Activated CD8-positive, alpha-beta T cell treated with anti-CD3 and anti-CD28 coated beads, Interleukin-2, amount 10 ng/mL, durations not matched to agents 7 days and 5 days (primary cell): ENCODE measurements at places on chromosomes 16 and 17. TPM values are rescaled to one million over a fixed set of nuclear protein-coding genes. Genes with fewer than 3 reads are reported as not detected.
A peak's percentile ranks its signal among the peaks of the same experiment; 100 is the strongest.

GRCh38 chr16:83956336-83957289 lies 3.6 kb downstream of the OSGIN1 start:
- DNase-seq: peak; percentile 82

DNA sequence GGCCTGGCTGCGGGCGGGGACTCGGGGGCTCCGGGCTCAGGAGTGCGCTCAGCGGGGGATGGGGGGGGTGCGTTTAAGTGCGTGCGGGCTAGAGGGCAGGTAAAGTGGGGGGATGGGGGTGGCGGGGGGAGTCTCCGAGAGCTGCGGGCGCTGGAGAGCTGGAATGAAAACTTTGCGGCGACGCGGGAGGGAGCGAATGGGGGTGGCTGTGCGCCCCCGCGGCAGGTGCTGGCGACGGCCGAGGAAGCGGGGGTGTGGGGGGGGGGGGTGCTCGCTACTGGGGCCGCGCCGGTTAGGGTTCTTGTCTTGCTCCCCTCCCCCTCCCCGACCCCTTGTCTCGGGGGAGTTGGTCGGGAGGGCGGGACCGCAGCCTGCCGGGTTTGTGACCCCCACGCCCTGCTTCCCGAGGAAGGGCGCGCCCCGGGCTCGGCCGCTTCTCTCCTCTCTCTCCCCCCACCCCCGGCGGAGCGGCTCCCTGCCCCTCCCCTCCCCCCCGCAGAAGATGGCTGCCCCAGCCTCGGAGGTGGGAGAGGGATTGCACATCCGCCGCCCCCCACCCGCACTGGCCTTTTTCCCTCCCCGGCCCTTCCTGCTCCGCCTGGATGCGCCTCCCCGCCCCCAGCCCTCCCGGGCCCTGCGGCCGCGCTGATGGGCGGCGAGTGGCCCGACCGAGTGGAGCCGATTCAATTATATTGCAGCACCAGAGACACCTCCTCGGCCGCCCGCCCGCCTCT lies 649 bp downstream of the GSE1 start:
- DNase-seq: peak; percentile 54

DNA sequence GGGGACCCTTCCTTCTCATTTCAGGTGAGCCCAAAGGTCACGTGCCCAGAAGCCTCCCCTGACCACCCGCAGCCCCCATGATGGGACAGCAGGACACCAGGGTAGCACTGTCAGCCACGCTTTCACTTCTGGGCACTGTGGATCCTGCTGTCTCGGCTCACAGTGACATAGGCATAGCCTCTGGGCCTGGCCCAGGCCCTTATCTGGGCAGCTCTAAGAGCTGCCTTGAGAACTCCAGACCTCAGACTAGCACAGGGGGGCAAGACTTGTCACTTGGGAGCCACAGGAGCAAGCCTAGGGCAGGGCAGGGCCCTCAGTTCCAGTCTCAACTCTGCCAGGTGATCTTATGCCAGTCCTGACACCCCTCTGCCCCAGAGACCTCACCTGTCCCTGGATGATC lies 4.7 kb downstream of the NATD1 start:
- DNase-seq: no peak

DNA sequence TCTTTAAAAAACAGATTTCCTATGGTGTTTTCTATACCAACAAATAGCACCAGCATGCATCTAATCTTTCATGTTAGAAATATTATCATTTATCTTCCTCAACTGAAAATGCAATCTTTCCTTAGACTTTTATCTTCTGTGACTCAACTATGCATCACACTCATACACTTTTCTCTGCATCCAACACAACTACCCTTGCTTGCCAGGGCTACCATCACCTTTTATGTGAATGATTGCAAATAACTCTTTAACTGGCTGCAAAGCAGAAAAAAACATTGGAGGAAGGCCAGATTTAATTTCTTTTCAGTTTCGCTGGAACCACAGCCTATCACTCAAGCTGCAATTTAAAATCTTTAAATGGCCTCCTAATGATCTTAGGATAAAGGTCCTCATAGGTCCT lies 212.9 kb downstream of the CDH8 start:
- no peak for DNase-seq

CBX4 gene
- total RNA-seq: 57.2 TPM

- DNase-seq: no peak
These were observed 41.0 kb downstream of the USP22 start for GRCh38 chr17:21001813-21002221.

CIBAR2 gene
- total RNA-seq: not detected

GLTPD2 gene
- total RNA-seq: not detected

ELP5 gene
- total RNA-seq: 66.1 TPM

- DNase-seq: no peak
These were observed 61.1 kb downstream of the SLFN11 start for GRCh38 chr17:35312346-35312745.

DNA sequence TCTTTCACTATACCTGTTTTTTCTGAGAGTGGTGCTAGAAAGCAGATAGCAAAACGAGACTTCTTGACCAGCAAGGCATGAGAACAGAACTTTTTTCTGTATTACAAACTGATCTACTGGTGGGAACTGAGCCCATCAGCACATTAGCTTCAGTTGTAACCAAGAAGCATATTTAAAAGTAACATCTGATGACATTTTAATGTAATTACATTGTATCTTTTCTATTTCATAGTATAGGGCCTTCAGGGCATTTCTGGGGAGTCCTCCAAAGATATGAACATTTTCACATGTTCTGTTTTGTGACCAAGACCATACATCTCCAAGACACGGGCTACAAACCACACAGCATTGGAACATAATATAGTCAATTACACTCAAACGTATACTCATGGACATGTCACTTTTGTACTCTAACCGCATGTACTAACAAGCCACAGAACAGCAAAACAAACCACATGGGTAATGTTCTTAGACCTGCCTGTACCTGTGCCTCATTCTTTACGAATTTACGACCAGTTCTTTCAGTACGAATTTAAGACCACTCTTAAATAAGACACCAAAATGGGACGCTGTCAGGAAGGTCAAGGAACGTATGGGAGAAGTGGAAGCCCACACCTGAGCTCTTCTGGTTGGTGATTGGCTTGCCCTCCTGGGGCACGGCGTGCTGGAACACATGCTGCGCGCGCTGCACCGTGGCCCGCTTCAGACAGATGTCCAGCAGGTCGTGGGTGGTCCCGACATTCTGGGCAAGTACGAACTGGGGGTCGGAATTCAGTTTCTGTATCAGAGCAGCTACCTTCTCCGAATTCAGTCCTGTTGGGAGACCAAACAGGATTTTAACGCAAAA lies 825 bp downstream of the BLMH start:
- peak; percentile 54 for DNase-seq

GJC1 gene
- total RNA-seq: 1.6 TPM

DNA sequence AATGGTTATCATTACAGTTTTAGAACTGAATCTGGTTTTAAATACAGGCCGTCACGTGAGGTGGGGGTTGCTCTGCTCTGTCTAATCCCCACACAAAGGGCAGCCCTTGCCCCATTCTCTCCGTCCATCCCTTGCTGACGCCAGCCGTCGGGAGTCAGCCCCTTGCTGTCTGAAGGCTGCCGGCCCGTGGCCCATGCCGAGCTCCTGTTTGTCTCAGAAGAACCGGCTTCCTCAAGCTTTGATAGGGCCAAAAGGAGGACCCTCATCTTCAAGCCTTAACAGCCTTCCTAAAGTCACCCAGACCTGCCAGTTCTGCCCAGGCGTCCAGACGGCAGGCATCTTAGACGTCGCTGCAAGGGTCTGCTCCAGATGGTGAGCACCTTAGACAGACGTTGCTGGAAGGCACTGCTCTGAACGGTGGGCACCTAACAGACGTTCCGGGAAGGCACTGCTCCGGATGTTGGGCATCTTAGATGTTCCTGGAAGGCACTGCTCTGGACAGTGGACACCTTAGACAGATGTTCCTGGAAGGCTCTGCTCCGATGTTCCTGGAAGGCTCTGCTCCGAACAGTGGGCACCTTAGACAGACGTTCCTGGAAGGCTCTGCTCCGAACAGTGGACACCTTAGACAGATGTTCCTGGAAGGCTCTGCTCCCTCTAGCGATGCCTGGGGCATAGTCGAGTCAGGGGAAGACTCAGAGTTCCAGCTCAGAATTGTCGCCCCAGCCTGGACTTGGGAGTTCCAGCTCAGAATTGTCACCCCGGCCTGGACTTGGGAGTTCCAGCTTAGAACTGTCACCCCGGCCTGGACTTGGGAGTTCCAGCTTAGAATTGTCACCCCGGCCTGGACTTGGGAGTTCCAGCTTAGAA lies 35.1 kb upstream of the CHMP6 start:
- no peak for DNase-seq

DNA sequence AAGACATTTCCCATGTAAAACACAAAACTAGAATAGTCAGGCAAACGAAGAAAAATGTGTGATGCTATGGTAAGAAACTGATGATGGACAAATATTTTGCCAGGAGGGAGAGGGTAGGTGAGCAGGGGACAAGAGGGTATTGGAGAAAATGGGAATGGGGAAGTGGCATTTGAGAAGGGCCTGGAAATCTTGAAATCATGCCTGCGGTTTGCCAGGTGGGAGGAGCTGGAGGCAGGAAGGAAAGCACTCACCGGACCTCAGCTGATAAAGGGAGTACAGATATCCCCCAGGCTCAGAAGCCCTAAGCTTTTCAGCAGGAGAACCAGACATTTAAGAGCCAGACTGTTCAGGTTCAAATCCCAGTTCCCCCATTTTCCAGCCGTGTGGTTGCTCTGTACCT lies 103.6 kb downstream of the GSG1L start:
- no peak for DNase-seq

GRAP gene
- 26.3 TPM for total RNA-seq

- no peak for DNase-seq
These were observed 34.8 kb downstream of the WDR45B start for GRCh38 chr17:82613283-82614094.

- DNase-seq: no peak
These were observed 10.8 kb upstream of the ADGRG1 start for GRCh38 chr16:57617604-57618111.

C17orf107 gene
- 0.97 TPM for total RNA-seq

TEFM gene
- total RNA-seq: 15.6 TPM

- no peak for DNase-seq
These were observed 58.1 kb downstream of the MAP2K4 start for GRCh38 chr17:12078791-12079190.

MAP2K6 gene
- 11.0 TPM for total RNA-seq

ICAM2 gene
- total RNA-seq: 51.3 TPM

DNA sequence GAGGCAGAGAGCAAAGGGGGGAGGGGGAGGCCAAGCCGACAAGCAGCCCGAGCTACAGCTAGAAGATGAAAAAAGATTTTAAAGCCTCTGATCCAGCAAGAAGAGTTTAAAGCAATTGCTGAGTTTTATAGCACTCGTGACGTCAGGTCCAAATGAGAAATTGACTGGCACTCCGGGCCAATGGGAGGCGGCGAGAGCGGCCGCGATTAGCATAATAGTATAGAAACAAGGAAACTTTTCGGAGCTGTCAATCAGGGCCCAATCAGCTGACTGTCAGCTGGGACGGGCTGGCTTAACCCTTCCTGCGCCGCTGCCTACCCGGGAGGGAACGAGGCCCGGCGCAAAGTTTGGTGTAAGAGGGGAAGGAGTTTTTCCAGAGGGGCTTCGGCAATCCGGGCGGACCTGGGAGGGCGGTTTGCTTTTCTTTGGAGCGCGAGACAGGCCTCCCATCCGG lies at the start of gene MAF:
Gene MAF, minus strand, starts transcription at position 100 of the 454 bp plus-strand sequence. CDS start 835 bp downstream, outside the sequence.
- DNase-seq: peak; percentile 88

DNA sequence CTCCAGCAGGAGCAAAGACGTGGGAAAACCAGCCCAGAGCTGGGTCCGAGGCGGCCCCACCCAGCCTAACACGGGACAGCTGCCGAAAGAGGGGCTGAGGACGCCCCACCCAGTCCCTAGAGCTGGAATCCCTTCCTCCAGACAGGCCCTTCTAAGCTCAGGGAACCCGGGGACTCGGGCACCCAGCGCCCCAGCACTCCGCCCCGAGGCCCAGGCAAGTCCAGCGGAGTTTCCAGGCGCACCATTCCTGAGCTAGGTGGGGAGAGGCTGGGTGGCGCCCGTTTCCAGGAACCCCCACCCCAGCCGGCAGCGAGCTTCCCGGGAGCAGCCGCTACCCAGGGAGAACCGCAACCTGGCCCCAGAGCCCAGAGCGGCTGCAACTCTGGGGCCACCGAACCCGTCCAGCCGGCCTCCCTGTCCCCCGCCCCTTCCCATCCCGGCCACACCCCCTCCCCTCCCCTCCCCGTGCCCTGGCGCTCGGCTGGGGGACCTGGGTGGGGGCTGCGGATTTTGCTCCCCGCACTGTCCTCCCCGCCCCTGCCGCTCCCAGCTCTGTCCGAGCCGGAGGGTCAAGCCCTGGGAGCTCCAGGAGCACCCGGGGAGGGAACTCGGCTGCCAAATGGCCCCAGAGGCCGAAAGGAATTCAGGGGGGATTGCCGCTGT lies 536 bp downstream of the TMC6 start:
- no peak for DNase-seq

- no peak for DNase-seq
These were observed 1.6 kb downstream of the KCNH4 start for GRCh38 chr17:42179335-42179734.

- no peak for DNase-seq
These were observed 24.8 kb downstream of the KPNA2 start for GRCh38 chr17:68060336-68060735.

KIFC3 gene
- not detected for total RNA-seq
